ENCODE measurements at places on chromosomes 16 and 17. TPM values are rescaled to one million over a fixed set of nuclear protein-coding genes. Genes with fewer than 3 reads are reported as not detected.

GRCh38 chr17:33023790-33024189, 32.1 kb downstream of the SPACA3 start:
- H3K27me3 ChIP-seq, result peaks cover 1% of the 10 kb centered on the region
- DNase-seq, result no peak
- H3K36me3 ChIP-seq, result no peaks in the 10 kb centered on the region
- H3K27ac ChIP-seq, result no peak overlapping the region

- H3K4me3 ChIP-seq, result no peak overlapping the region
- no peaks in the 10 kb centered on the region for H3K27me3 ChIP-seq
- no peaks in the 10 kb centered on the region for H3K4me1 ChIP-seq
- no peak for DNase-seq
- H3K36me3 ChIP-seq, result peaks cover 9% of the 10 kb centered on the region
- H3K27ac ChIP-seq, result no peak overlapping the region
Measured at GRCh38 chr16:24943471-24943870, 71.7 kb downstream of the ARHGAP17 start.

Gene MT1X
- 31.1 TPM for total RNA-seq

Gene AOC3
- total RNA-seq, result 1.6 TPM

- H3K36me3 ChIP-seq, result no peaks in the 10 kb centered on the region
- peaks cover 38% of the 10 kb centered on the region for H3K27me3 ChIP-seq
- H3K27ac ChIP-seq, result peak overlapping the region; percentile 70
- peaks cover 12% of the 10 kb centered on the region for H3K4me1 ChIP-seq
- H3K4me3 ChIP-seq, result peak overlapping the region; percentile 64
- DNase-seq, result no peak
Measured at GRCh38 chr17:42759982-42760651, 910 bp upstream of the RAMP2 start.

DNA sequence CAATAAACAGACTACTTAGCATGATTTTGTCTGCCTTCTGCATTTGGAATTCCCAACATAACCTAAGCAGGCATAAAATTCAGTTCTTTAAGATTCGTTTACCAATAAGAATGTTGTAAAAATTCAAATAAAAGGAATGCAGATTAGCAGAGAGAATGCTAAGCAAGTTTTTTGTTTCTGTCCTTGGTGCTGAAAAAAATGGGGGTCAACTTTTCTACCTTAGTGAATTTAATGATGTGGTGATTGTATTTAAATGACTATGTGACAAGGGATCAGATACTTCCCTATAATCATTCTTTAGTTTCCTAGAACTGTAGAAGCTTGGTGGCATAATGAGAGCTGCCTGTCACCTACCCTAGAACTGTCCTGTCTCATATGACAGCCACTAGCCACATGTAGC, 159.5 kb downstream of the RBFOX1 start:
- H3K27ac ChIP-seq, result no peak overlapping the region
- H3K4me3 ChIP-seq, result no peak overlapping the region
- peaks cover 3% of the 10 kb centered on the region for H3K27me3 ChIP-seq
- no peak for DNase-seq

- H3K27me3 ChIP-seq, result no peaks in the 10 kb centered on the region
- H3K4me1 ChIP-seq, result peaks cover 8% of the 10 kb centered on the region
- no peaks in the 10 kb centered on the region for H3K36me3 ChIP-seq
- DNase-seq, result no peak
- no peak overlapping the region for H3K27ac ChIP-seq
Measured at GRCh38 chr16:31000671-31001382, 9.6 kb downstream of the STX1B start.

- no peaks in the 10 kb centered on the region for H3K36me3 ChIP-seq
- H3K27me3 ChIP-seq, result no peaks in the 10 kb centered on the region
- H3K4me1 ChIP-seq, result peaks cover 26% of the 10 kb centered on the region
- no peak overlapping the region for H3K4me3 ChIP-seq
- no peak for DNase-seq
Measured at GRCh38 chr17:27808628-27809027, 8.3 kb upstream of the NOS2 start.

Gene ACSM2A
- total RNA-seq, result not detected

- no peak overlapping the region for H3K4me3 ChIP-seq
- DNase-seq, result no peak
- no peaks in the 10 kb centered on the region for H3K4me1 ChIP-seq
Measured at GRCh38 chr16:64626776-64627175, 495.1 kb downstream of the CDH11 start.

GRCh38 chr17:1779571-1780131, 17.8 kb downstream of the SERPINF1 start:
- H3K27me3 ChIP-seq, result no peaks in the 10 kb centered on the region
- no peaks in the 10 kb centered on the region for H3K36me3 ChIP-seq
- peaks cover 16% of the 10 kb centered on the region for H3K4me1 ChIP-seq
- no peak overlapping the region for H3K4me3 ChIP-seq

DNA sequence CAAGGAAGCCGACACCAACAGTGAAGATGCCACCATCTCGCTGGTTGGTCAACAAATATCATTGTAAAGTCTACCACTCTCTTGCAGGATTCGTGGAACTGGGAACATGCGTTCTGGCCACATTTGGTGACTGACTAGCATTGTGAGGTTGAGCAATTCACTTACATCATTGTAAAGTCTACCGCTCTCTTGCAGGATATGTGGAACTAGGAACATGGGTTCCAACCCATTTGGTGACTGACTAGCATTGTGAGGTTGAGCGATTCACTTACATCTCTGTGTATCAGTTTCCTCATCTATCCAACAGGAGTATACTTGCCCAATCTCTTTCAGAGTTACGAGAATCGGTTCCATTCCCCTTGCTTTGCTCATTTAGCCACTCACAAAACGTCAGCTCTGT, 42.6 kb upstream of the RPH3AL start:
- no peak overlapping the region for H3K4me3 ChIP-seq
- no peak overlapping the region for H3K27ac ChIP-seq
- no peaks in the 10 kb centered on the region for H3K27me3 ChIP-seq
- H3K4me1 ChIP-seq, result peaks cover 7% of the 10 kb centered on the region

Gene RNF222
- 0.18 TPM for total RNA-seq

Gene CACNG5
- not detected for total RNA-seq

GRCh38 chr16:64167936-64168335, 953.9 kb downstream of the CDH11 start:
- H3K27me3 ChIP-seq, result no peaks in the 10 kb centered on the region
- H3K4me1 ChIP-seq, result no peaks in the 10 kb centered on the region
- no peaks in the 10 kb centered on the region for H3K36me3 ChIP-seq
- H3K27ac ChIP-seq, result no peak overlapping the region
- no peak for DNase-seq
- H3K4me3 ChIP-seq, result no peak overlapping the region

- no peaks in the 10 kb centered on the region for H3K27me3 ChIP-seq
- no peak for DNase-seq
- H3K4me1 ChIP-seq, result no peaks in the 10 kb centered on the region
- no peak overlapping the region for H3K4me3 ChIP-seq
- no peaks in the 10 kb centered on the region for H3K36me3 ChIP-seq
Measured at GRCh38 chr17:251531-251930, 70.1 kb upstream of the DOC2B start.

DNA sequence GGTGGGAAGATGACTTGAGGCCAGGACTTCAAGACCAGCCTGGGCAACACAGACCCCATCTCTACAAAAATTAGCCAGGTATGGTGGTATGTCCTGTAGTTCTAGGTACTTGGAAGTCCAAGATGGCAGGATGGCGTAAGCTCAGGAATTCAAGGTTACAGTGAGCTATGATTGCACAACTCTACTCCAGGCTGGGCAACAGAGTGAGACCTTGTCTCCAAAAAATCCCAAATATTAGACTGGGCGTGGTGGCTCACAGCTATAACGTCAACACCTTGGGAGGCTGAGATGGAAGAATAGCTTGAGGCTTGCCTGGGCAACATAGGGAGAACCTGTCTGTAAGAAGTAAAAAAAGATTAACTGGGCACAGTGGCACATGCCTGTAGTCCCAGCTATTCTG, 30.8 kb downstream of the SUZ12 start:
- no peak overlapping the region for H3K4me3 ChIP-seq
- DNase-seq, result no peak
- H3K36me3 ChIP-seq, result peaks cover 76% of the 10 kb centered on the region
- peaks cover 5% of the 10 kb centered on the region for H3K4me1 ChIP-seq

DNA sequence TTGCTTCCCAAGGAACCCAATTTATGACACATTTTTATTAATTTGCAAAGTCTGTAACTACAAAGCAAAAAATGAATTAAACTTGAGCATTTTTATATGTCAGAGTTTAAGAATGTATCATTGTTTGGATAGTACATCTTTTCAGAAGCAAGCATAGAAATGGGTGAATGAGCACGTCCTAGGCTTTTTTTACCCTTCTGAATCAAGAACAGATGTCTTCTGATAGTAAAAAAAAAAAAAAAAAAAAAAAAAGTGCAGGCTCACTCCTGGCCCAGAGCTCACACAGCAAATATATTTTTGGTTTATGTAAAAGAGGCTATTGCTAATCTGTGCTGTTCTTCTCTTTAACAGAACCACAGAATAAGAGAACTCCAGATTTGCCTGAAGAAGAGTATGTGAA, 6.3 kb downstream of the TERF2IP start:
- H3K4me3 ChIP-seq, result no peak overlapping the region
- H3K27me3 ChIP-seq, result no peaks in the 10 kb centered on the region
- H3K27ac ChIP-seq, result peak overlapping the region; percentile 90
- DNase-seq, result no peak

Gene ACSM5
- total RNA-seq, result not detected

DNA sequence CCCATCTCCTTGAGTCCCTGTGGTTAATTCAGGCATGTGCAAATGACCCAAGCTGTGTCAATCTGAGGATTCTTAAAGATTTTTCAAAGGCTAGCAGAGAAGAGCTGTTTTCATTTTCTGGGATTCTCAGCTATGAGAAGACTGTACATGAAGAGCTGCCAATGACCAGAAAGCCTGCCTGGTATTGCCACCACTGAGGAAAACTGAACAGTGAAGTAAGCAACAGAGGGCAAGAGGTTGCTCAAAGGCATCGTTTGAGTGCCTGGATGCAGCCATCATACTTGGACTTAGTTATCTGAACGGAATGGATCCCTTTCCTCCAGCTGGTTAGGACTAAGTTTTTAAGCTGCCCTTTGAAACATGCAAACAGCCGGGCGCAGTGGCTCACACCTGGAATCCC, 38.4 kb downstream of the FAM20A start:
- H3K27me3 ChIP-seq, result peaks cover 7% of the 10 kb centered on the region
- H3K27ac ChIP-seq, result no peak overlapping the region

DNA sequence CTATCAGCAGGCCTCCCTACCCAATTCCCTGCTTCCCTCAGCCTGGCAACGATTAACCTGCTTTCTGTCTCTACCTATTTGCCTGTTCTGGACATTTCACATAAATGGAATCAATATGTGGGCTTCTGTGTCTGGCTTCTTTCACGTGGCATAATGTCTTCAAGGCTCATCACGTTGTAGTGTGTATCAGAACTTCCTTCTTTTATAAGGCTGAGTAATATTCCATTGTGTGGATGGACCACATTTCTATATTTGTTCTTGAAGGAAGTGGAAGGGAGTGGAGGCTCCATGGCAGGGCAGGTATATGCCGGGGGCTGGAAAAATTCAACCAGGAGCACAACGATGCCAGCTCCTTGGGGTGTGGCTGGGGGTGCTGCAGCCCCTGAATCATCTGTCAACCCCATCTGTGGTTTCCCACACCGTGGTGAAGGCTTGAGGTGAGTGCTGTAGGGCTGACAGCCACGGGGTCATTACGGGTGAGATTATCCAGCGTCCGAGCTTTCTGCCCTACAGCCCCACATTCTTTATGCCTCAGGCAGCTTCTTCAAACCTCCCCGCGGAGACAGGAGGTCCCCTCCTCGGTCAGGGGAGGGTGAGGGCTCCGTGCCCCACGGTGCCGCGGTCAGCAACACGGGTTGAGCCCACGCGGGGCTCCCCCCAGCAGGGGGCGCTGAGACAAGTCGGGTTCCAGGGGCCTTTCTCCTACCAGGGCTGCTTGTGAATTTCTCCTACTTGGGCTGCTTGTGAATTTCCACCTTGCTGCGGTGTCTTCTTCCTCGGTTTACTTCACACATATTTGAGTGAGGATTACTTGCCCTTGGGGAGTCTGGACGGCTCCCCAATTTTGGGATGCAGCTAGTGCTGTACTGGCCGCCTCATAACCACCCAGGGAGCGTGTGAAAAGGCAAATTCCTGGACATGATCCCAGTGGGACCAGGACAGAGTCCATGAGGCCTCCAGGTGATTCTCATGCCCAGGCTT, 18.3 kb upstream of the WFIKKN2 start:
- H3K27ac ChIP-seq, result peak overlapping the region; percentile 14
- H3K36me3 ChIP-seq, result no peaks in the 10 kb centered on the region
- DNase-seq, result peak; percentile 55
- H3K27me3 ChIP-seq, result no peaks in the 10 kb centered on the region
- no peak overlapping the region for H3K4me3 ChIP-seq

DNA sequence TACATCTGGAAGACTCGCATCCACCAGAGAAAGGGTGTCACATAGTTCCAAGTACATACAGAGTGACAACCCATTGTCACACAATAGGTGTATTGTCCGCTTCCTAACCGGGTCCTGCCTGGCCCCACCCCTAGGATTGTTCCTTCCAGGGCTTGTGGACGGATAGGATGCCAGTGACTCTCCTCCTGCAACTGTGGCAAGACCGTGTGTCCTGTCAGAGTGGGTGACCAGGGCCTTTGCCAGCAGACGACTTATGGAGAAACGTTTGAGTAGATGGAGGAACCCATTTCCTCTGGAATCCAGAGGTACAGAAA, 258.4 kb downstream of the CPPED1 start:
- no peaks in the 10 kb centered on the region for H3K27me3 ChIP-seq
- peaks cover 72% of the 10 kb centered on the region for H3K4me1 ChIP-seq
- DNase-seq, result no peak
- H3K36me3 ChIP-seq, result no peaks in the 10 kb centered on the region
- H3K4me3 ChIP-seq, result no peak overlapping the region
- no peak overlapping the region for H3K27ac ChIP-seq

- H3K27me3 ChIP-seq, result no peaks in the 10 kb centered on the region
- no peaks in the 10 kb centered on the region for H3K36me3 ChIP-seq
- no peak for DNase-seq
- H3K4me1 ChIP-seq, result peaks cover 20% of the 10 kb centered on the region
- no peak overlapping the region for H3K27ac ChIP-seq
- no peak overlapping the region for H3K4me3 ChIP-seq
Measured at GRCh38 chr17:65727832-65728231, 166.4 kb upstream of the AXIN2 start.

DNA sequence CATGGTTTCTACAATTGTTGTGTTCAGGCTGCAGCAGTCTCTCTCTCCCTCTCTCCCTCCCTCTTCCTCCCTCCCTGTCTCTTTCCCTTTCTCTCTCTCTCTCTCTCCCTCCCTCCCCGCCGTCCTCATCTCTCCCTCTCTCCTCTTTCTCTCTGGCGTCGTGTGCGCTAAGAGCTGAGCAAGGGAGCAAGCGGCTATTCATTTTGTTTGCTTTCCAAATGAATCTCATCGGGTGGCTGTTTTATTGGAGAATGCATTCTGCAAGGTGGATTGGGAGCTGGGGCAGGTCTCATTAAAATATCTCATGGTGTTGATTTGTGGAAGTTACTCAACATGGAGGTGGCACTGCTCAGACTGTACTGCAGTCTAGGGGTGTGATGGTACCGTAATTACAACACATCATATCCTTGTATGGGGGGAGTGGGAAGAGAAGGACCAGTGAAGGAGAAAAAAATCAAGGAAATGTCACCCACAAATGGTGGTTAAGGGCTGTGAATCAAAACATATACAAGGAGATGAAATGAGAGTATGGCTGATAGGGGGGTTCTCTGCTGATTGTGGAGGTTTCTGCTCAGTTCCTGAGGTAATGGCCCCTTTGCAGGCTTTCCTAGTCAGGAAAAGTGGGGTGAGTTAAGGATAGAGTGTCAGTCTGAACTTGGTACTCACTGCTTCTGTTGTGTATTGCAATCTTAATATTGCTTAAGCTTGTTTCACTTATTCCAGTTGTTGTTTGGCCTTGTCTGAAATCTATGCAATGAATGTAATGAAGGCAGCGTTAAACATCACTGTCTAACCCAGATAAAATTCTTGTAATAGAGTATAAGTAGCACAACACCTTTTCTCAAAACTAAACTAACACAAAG, 2.7 kb downstream of the MSL1 start:
- H3K27ac ChIP-seq, result peak overlapping the region; percentile 97
- no peaks in the 10 kb centered on the region for H3K27me3 ChIP-seq
- no peak for DNase-seq
- peak overlapping the region; percentile 97 for H3K4me3 ChIP-seq
- peaks cover 49% of the 10 kb centered on the region for H3K4me1 ChIP-seq

Data from naive thymus-derived CD8-positive, alpha-beta T cell (primary cell).